ENCODE measurements at places on chromosomes 6 and 20.
A peak's percentile ranks its signal among the peaks of the same experiment; 100 is the strongest.

GRCh38 chr20:44032583-44033331 lies 118.1 kb downstream of the TOX2 start:
- DNase-seq: no peak

DNA sequence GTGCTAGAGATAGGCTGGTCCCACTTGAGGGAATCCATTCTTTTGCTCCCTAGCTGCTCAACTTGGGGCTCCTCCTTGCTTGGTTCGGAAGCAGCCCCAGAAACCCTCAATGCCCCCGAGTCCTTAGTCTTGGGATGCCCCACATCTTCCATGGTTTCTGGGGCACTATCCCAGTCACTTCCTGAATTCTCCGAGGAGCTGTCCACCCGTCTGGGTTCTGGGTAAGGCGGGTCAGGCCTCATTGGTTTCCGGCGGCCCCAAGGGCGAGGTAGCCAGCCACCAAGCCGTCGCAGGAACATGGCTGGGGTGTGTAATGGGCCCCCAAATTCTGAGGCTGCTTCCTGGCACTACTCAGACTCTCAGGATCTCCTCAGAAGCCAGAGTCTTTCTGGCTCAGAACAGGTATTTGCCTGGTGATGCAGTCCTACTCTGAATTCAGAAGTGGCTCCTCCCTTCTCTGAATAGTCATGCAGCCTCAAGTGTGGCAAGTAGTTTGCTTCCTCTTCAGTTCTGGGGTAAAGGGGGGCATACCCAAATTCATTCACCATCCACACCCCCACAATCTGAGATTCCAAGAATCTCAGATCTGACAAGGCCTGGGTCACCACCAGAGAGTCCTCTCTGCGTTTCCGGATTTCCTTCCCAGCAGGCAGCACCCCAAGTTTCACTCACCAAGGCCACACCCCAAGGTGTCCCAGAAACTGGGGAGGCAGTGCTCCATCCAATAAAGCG lies 763 bp downstream of the C6orf47 start:
- DNase-seq: no peak

DNA sequence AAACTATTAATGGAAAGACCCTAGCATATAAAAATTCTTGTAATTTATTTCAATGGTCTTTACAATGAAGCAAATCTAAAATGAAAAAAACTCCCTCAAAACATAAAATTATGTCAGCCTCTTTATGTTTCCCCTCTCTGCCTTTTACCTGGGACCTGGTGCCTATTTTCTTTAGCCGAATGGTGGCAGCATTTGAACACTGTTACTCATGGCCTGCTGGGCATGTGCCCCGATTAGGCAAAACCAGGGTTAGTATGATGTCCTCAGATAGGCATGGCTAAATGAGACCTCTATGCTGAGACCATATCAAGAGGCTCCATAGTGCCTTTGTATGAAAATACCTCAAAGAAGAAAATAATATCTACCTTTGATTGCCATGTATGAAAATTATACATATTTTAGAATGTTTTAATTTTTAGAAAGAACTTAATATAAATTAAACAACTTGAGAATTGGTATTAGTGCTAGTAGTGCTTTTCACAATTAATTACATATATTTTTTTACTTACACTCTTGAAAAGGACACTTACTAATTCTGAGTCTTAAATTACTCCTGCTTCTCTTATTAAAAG lies 22.5 kb upstream of the C6orf58 start:
- no peak for DNase-seq

GRCh38 chr20:31969991-31970390 lies 2.0 kb downstream of the XKR7 start:
- no peak for DNase-seq

DNA sequence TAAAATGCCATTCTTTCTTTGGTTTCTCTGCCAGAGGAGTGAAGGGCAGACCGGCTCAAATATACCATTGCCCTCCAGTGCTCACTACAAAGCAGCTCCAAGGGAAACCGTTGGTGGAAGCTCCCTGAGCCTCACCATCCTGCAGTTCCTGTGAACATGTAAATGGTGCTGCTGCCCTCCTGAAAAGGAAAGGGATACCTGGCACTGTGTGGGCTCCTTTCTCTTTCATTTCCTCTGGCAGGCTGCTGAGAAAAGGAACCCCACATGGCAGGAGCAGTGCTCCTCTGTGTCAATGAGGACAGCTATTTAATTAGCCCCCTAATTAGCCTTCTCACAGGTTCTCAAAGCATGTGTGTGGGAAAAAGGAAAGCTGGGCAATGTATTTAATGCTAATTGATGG lies 142.5 kb downstream of the KLHL32 start:
- no peak for DNase-seq

DNA sequence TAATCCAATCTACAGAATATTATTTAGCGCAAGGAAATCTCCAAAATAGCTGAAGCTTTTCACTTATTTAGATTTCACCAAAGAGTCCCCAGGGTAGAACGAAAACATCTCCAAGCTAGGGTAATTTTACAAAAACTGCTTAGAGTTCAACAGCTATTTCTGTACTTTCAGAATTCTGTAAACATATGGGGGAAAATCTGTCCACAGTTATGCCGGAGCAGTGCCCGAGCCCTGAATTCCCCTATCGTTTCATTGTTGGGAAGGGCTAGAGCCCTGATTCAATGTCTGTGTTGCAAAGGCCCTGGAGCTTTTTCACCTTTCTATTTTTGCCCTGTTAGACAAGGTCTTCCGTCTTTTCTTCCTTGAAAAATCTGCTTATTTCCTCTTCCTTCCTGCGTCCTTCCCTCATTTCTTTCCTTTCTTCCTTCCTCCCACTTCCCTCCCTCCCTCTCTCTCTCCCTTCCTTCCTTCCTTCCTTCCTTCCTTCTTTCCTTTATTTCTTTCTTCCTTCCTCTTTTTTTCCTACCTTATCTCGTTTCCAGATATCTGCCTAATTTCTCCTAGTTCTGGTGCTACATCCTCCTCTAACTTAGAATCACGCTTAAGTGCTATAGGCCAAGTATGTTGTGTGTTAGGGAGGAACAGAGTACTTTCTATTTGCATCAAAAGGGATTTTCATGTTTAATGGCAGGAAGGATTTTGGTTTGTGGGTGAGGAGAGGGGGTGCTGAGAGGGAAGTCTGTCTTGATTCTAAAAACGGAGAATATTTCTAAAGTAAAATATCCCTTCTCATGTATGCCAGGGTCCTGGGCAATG lies 122.5 kb upstream of the BMP2 start:
- DNase-seq: no peak

- no peak for DNase-seq
Observed at GRCh38 chr6:161373905-161374451, 100.1 kb upstream of the AGPAT4 start.

DNA sequence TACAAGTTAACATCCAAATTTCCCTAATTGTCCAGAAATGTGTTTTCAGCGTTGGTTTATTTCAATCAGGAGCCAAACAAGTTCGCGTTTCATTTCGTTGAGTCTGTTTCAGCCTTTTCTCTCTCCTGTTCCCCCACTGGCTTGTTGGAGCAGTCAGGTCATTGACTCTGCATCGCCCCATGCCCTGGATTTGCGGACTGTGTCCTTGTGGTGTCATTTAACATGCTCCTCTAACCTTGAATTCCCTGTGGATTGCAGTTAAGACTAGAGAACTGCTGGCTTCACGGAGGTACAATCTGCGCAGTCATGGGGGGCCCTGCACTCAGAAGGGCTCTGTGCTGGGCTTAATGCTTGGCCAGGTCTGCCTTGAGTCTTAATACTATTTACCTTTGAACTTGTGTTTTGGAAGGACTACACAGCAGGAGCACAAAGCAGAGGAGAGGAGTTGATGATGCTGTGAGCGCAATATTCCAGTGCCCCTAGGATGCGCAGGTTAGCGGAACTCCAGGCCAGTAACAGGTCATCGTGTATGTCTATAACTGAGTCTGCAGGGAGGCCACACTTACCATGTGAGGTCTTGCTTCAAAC lies 5.5 kb upstream of the TBC1D32 start:
- DNase-seq: no peak

GRCh38 chr6:11485271-11485670 lies 52.3 kb upstream of the TMEM170B start:
- no peak for DNase-seq

GRCh38 chr6:75906871-75907270 lies 157.8 kb downstream of the MYO6 start:
- no peak for DNase-seq

GRCh38 chr20:12528591-12529041 lies 480.2 kb upstream of the SPTLC3 start:
- peak; percentile 54 for DNase-seq

- no peak for DNase-seq
Observed at GRCh38 chr6:126427713-126428112, 87.8 kb downstream of the CENPW start.

- DNase-seq: no peak
Observed at GRCh38 chr6:125224231-125224861, 70.8 kb downstream of the TPD52L1 start.

- no peak for DNase-seq
Observed at GRCh38 chr6:20705741-20706140, 171.5 kb downstream of the CDKAL1 start.

DNA sequence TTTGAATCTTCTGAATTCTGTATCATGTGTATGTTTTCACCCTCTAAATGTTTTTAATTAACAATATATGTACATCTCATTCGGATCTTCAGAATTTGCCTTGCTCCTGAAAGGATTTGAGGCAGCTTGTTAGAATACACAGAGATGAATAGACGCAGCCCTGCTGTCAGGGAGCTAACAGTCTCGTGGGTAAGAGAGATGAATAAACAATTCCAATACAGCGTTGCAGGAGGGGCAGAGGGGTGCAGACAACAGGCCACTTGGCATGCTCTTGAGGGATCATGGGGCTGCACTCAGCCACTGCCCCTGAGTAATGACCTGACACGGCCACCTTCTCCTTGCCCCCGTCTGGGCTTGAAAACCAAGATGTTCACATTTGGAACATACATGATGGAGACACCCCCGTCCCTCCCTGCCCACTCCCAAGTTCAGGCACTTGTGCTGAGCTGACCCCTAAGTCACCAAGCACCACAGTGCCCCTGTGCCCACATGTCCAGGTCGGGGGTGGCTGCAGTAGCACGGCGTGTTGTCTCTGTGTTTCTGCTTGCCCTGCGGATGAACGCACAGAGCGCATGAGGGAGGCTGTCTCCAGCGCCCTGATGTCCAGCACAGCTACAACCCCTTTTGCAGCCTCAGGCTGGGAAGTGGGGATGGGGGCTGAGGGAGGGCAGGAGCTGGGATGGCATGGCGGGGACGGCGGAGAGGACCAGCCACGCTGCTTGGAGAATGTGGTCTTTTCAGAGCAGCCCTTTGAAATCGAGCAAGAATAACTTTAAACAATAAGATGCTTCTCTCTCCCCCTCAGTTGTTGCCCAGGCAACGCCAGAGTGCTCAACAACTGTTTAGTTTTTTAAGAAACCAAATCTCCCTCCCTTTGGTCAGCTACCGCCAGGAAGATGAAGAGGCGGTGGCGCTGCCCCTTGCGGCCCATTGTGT lies 33.0 kb upstream of the CDH22 start:
- no peak for DNase-seq

- no peak for DNase-seq
Observed at GRCh38 chr20:19673575-19673974, 84.5 kb upstream of the RIN2 start.

GRCh38 chr20:51525241-51526105 lies 17.0 kb downstream of the NFATC2 start:
- no peak for DNase-seq

DNA sequence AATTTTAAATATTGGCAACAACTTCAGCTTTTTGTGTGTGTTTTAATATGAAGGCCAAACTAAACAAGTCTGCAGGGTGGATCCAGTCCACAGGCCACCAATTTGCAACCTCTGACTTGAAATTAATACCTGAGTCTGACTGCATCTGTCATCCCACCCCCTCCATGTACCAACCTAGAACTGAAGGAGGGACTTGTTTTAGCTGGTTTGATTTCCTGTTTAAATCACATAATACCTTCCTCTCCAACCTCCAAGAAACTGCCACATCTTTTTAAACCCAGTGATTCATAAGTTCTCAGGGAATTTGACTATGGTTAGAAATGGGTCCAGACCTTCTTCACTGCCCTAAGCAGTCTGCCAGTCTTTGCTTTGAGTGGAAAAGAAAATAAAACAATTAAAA lies 21.6 kb downstream of the RNF8 start:
- no peak for DNase-seq

DNA sequence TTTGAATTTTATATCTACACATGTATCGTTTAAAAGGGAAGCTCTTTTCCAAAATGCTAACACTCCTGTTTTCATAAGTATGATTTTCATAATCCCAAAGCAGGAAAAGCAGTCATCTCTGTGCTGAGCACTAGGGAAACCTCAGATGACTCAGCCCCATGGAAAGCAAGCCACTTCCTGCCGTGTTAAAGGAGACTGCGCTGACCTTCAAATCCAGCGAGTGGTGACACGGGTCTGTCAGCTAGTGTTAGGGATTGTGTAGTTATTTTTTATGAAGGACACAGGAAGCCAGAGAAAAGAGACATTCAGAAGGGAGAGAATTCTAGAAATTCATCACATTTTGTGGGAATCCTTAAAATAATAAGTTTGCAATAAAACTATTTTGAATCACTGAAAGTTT lies 57.0 kb upstream of the CD93 start:
- no peak for DNase-seq
